Keratinocyte (primary cell): ENCODE measurements at places on chromosomes 12 and 14. TPM values are rescaled to one million over a fixed set of nuclear protein-coding genes. Genes with fewer than 3 reads are reported as not detected.

GRCh38 chr12:69097619-69098368 is 141.6 kb upstream of the CPSF6 start:
- H3K27me3 ChIP-seq, result peaks cover 2% of the 10 kb centered on the region
- peaks cover 11% of the 10 kb centered on the region for H3K4me1 ChIP-seq
- H3K27ac ChIP-seq, result no peak overlapping the region
- no peak overlapping the region for H3K4me3 ChIP-seq

DNA sequence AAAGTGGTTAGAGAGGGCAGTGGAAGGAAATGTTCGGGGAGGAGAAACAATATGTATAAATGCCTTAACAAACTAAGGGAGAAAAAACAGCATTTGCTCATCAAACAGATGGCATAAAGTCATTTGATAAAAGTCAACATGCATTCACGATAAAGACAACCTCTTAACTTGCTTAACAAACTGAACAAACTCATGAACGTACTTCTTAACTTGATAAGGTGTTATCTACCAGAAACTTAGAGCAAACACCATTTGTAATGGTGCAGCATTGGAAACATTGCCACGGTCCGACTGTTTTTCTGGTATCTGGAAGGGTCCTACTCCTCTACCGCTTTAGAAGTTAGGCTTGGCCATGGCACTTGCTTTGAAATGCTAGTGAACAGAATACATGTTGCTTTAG is 4.2 kb upstream of the RPS6KL1 start:
- no peak overlapping the region for H3K27ac ChIP-seq
- peaks cover 3% of the 10 kb centered on the region for H3K4me1 ChIP-seq
- H3K4me3 ChIP-seq, result no peak overlapping the region
- H3K27me3 ChIP-seq, result no peaks in the 10 kb centered on the region

The DHRS2 gene
- 0.14 to 0.26 TPM (median 0.20 TPM) in 3 replicates for polyA plus RNA-seq

GRCh38 chr12:93632383-93632782 is 44.8 kb upstream of the CRADD start:
- no peaks in the 10 kb centered on the region for H3K36me3 ChIP-seq
- H3K4me3 ChIP-seq, result no peak overlapping the region
- no peak for DNase-seq
- H3K27ac ChIP-seq, result no peak overlapping the region

DNA sequence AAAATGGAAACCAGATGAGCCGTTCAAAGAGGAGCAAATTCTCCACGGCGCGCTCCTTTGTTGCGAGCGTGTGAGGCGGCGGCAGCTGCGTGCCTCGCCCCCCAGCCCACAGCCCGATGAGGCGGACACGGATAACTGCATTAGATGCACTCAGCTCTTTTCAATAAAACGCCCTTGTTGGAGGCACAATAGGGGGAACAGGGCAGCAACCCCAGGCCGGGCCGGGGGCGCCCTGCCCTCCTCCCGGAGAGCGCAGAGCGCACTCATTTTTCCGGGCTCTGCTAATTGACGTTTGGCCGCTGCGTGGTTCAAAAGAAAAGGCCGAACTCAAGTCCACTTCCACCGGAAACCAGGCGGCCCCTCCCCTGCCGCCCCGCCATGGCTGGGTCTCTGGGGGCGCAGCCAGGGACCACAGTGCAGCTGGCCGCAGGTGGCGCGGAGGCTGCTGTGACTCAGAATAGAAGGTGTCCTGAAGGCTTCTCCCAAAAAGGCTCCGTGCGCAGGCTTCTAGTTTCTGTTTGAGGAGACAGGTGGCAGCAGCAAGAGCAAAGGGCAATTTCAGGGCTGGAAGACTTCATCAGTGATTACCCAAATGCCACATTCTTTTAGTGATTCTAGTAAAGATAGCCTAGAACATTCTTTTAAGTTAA is 29.0 kb upstream of the SMOC1 start:
- no peak overlapping the region for H3K4me3 ChIP-seq
- H3K27me3 ChIP-seq, result peaks cover 10% of the 10 kb centered on the region
- no peaks in the 10 kb centered on the region for H3K36me3 ChIP-seq
- H3K4me1 ChIP-seq, result no peaks in the 10 kb centered on the region

- no peaks in the 10 kb centered on the region for H3K27me3 ChIP-seq
- H3K36me3 ChIP-seq, result no peaks in the 10 kb centered on the region
- no peak overlapping the region for H3K27ac ChIP-seq
- H3K4me1 ChIP-seq, result no peaks in the 10 kb centered on the region
Measured at GRCh38 chr12:6423267-6424007, 21.3 kb upstream of the CD27 start.

The FITM1 gene
- 0.13 TPM in 1 of 3 replicates, not detected in the others for polyA plus RNA-seq

The WNT5B gene
- polyA plus RNA-seq, result 11.9 to 27.8 TPM (median 12.3 TPM) in 3 replicates

The CCDC92 gene
- polyA plus RNA-seq, result 7.4 to 24.5 TPM (median 8.3 TPM) in 3 replicates

- H3K36me3 ChIP-seq, result no peaks in the 10 kb centered on the region
- H3K27ac ChIP-seq, result no peak overlapping the region
- peaks cover 32% of the 10 kb centered on the region for H3K4me1 ChIP-seq
- H3K27me3 ChIP-seq, result no peaks in the 10 kb centered on the region
Measured at GRCh38 chr12:54262403-54262925, 17.5 kb downstream of the CBX5 start.

GRCh38 chr14:76876076-76876475 is 49.9 kb downstream of the LRRC74A start:
- H3K27ac ChIP-seq, result no peak overlapping the region
- H3K4me3 ChIP-seq, result no peak overlapping the region
- no peaks in the 10 kb centered on the region for H3K36me3 ChIP-seq
- no peaks in the 10 kb centered on the region for H3K4me1 ChIP-seq
- DNase-seq, result peak; percentile 17

GRCh38 chr12:76108356-76108755 is 23.9 kb upstream of the NAP1L1 start:
- H3K4me3 ChIP-seq, result no peak overlapping the region
- H3K36me3 ChIP-seq, result no peaks in the 10 kb centered on the region
- H3K27ac ChIP-seq, result no peak overlapping the region
- peaks cover 7% of the 10 kb centered on the region for H3K4me1 ChIP-seq
- H3K27me3 ChIP-seq, result no peaks in the 10 kb centered on the region
- DNase-seq, result no peak

- H3K27ac ChIP-seq, result no peak overlapping the region
- H3K4me1 ChIP-seq, result peaks cover 25% of the 10 kb centered on the region
- H3K36me3 ChIP-seq, result no peaks in the 10 kb centered on the region
- H3K27me3 ChIP-seq, result no peaks in the 10 kb centered on the region
Measured at GRCh38 chr12:8664228-8664913, 1.7 kb upstream of the MFAP5 start.

DNA sequence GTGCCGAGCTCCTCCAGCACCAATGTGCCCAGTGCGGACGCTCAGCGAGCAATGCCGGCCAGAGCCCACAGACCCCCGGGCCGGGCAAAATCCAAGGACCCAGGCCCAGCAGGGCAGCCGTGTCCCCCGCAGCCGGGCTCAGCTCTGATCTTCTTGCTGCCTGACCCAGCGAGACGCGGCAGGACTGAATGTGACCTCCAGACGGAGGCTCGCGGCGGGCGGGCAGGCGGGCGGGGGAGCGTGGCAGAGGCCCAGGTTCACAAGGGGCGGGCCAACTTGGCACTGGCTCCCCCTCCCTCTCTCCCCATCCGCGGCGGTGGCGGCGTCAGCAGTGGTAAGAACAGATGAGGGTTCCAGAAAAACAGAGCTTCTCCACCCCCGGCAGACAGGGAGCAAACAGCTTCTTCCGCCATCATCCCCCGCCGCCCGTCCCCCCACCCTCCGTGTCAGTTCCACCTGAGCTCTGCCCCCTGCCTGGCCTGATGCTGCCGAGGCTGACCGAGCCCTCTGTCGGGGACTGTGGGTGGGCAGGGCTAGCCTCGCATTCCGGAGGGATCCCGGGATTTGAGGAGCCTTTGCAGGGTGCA is 94.3 kb downstream of the RFLNA start:
- peaks cover 53% of the 10 kb centered on the region for H3K4me1 ChIP-seq
- H3K27ac ChIP-seq, result peak overlapping the region; percentile 36
- no peaks in the 10 kb centered on the region for H3K27me3 ChIP-seq
- H3K36me3 ChIP-seq, result peaks cover 9% of the 10 kb centered on the region
